ENCODE measurements at places on chromosomes 6 and 20. TPM values are rescaled to one million over a fixed set of nuclear protein-coding genes. Genes with fewer than 3 reads are reported as not detected.

DNA sequence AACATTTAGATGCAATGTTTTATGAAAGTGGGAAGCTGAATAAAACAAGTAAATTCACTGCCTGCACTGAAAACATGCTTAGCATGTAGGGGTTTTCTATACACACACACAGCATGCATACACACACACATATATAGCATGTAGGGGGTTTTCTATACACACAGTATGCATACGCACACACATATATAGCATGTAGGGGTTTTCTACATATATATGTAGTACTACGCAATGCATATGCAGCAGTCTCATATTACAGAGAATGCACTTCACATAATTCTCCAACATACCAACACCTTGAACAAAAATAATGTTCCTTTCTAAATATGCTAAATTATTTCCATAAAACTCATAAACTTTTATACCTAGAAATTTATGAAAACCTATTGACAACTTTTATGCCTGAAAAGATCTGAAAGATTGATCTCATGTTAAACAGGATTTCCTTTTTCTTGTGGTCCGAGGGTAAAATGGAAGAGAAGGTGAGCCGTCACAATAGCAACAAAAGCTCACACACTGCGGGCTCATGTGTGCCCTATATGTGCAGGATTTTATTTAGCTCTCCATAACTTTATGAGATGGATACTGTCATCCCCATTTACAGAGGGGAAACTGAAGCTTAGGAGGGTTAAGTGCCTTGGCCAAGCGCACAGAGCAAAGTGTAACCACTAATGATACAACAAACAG lies 81.9 kb upstream of the TULP1 start:
- DNase-seq: no peak
- H3K4me3 ChIP-seq: no peak overlapping the region
- no peak overlapping the region for H3K27ac ChIP-seq
- no peaks in the 10 kb centered on the region for H3K27me3 ChIP-seq
- H3K36me3 ChIP-seq: peaks cover 4% of the 10 kb centered on the region

GRCh38 chr20:704726-705125 lies 29.1 kb upstream of the SCRT2 start:
- H3K4me3 ChIP-seq: no peak overlapping the region
- no peaks in the 10 kb centered on the region for H3K4me1 ChIP-seq
- H3K36me3 ChIP-seq: no peaks in the 10 kb centered on the region
- DNase-seq: no peak
- no peak overlapping the region for H3K27ac ChIP-seq

DNA sequence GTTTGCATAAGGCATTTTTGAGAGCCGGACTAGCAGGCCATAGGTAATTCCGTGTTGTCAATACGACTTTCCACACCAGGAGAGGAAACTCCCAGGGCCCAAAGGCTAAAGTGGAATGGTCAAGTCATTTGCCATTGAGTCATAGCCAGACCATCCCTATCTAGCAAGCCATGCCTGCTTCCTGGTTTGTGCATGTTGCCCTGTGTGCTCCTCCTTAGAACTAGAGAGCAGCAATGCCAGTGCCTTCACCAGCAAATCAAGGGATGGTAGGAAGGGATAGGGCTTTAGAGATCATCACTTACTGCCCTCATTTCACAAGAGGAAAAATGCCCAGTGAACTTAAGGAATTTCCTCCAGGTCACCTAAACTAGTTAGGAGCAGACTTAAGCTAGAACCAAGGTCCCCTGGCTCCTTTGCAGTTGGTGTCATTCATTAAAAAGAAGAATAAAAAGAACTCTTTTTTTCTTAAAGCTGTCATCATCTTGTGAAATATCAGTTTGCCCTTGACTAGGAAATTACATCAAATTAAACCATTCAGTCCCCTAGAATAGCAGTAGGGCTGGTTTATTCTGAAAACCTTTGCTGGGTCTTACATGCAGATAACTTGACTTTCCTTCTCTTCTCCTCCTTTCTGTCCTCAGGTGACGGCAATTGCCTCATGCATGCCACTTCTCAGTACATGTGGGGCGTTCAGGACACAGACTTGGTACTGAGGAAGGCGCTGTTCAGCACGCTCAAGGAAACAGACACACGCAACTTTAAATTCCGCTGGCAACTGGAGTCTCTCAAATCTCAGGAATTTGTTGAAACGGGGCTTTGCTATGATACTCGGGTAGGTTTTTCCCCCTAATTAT lies 7.4 kb downstream of the TNFAIP3 start:
- H3K4me3 ChIP-seq: no peak overlapping the region
- peak overlapping the region; percentile 15 for H3K27ac ChIP-seq
- peaks cover 11% of the 10 kb centered on the region for H3K36me3 ChIP-seq
- no peak for DNase-seq
- H3K4me1 ChIP-seq: no peaks in the 10 kb centered on the region

BCLAF1 gene
- polyA plus RNA-seq: 14.5 TPM

DNA sequence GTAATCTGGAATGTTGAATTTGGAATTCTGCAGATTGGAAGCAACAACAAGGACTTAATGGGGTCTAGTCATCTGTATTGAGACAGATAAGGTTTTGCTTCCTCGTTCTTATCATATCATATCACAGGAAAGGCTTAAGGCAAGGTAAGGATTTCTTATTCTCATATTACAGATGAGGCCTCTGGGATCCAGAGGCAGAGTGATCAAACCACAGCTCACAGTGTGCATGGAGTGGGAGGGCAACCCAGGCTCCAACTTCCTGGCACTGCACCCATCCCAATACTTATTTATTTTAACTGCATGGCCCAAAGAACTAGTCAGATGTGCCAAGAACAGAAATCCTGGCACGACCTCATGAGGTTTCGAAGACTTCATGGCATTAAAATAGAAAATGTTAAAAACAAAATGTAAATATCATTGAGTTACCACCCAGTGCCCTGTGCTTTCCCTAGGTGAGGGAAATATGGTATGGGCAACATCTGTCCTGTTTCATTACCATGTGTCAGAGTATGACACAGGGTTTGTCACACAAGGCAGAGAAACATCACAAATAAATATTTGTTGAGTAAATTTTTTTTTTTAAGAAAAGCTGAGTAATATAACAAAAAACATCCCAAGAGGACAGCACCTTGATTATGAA lies 191.9 kb downstream of the ISM1 start:
- H3K36me3 ChIP-seq: no peaks in the 10 kb centered on the region
- H3K4me1 ChIP-seq: no peaks in the 10 kb centered on the region
- no peak for DNase-seq
- no peak overlapping the region for H3K4me3 ChIP-seq

MDC1 gene
- 18.9 TPM for polyA plus RNA-seq

MACROD2 gene
- 2.1 TPM for polyA plus RNA-seq

NHSL1 gene
- polyA plus RNA-seq: 4.6 TPM

DNA sequence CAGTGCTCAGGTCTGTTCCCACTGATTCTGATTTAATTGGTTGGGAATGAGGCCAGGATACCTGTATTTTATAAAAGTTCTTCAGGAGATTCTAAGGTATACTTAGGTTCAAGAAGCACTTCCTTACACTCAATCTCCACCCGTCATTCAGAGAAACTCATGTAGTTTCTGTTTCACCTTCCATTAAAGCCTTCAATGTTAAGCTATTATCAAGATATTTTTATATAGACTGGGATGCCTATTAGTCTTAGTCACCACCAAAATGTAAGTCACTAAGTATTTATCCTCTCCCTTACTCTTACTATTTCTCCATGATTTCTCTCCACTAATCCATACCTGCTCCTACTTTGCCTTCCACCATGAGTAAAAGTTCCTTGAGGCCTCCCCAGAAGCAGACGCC lies 38.1 kb upstream of the GCLC start:
- no peaks in the 10 kb centered on the region for H3K4me1 ChIP-seq
- DNase-seq: no peak
- H3K27ac ChIP-seq: no peak overlapping the region
- H3K27me3 ChIP-seq: no peaks in the 10 kb centered on the region

MYLIP gene
- 16.0 TPM for polyA plus RNA-seq
